ENCODE measurements at places on chromosomes 12 and 14. TPM values are rescaled to one million over a fixed set of nuclear protein-coding genes. Genes with fewer than 3 reads are reported as not detected.

DNA sequence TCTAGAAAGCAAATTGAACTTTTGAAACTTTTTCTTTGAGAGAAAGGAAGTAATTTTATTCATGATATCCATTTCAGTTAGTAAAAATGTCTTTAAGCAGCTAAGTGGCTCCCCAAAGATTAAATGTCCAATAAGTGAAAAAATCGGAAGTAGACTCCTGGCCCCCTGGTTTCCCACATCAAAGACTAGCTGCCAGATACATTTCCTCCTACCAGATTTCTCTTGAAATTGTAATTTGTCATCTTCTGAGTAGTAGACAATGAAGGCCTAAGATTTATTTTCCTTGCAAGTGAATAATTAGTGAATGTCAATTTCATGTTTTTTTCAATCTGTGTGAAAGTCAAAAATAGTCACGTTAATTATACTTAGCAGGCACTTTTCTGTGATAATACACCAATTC lies 321.9 kb downstream of the SYT1 start:
- no peak for DNase-seq

GRCh38 chr14:99529899-99530298 lies 48.7 kb downstream of the CCNK start:
- no peak for DNase-seq

DNA sequence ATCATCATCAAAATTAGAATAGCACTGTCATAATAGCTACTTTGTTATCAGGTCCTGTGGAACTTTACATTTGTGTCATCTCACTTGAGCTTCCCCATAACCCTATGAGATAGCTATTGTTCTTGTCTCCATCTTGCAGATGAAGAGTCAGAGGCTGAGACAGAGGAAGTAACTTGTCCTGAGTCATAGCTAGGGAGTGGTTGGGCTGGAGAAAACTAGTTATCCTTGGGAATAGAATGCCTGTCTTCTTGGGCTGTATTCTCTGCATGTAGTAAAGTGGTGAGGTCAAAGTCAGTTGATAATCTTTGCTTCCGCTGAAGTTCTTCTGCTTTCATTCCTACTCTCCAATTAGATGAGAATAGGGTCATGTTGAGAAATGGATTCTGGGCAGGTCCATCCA lies 117.0 kb downstream of the SMOC1 start:
- DNase-seq = no peak

DNA sequence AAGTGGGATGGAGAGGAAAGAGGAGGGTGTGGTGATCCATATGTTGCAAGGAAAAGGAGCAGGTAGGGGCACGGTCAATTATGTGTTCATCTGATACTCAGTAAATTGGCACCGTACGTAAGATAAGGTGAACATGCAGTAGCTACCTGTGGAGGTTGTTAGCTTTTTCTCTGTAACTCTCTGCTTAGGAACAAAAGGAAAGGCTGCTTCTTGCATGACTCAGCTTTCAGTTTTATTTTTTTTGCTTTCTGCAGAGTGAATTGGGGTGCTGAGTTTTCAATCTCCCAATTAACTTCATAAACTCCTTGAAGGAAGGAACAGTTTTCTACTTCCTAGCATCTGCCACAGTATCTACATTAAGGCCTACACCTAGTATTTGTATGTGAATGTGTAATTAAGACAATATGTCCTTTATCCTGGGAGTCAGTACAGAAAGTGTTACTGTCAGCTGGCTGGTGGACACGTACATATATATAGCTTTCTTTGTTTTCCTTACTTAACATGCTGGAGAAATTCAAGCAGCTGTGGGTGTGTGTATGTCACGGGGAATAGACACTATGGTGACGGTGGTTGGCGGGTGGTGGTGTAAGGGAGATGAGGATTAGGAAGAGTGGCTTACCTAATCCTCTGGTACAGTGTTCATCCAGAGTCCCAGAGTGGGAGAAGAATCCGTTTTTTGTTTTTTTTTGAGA lies 40.1 kb upstream of the WNK1 start:
- DNase-seq = no peak

Gene PIWIL1
- polyA plus RNA-seq = not detected

- no peak for DNase-seq
These were observed 491.4 kb downstream of the APAF1 start for GRCh38 chr12:99136516-99136915.

- no peak for DNase-seq
These were observed 48.6 kb upstream of the E2F7 start for GRCh38 chr12:77113971-77114370.
